ENCODE measurements at places on chromosomes 2 and 18.

DNA sequence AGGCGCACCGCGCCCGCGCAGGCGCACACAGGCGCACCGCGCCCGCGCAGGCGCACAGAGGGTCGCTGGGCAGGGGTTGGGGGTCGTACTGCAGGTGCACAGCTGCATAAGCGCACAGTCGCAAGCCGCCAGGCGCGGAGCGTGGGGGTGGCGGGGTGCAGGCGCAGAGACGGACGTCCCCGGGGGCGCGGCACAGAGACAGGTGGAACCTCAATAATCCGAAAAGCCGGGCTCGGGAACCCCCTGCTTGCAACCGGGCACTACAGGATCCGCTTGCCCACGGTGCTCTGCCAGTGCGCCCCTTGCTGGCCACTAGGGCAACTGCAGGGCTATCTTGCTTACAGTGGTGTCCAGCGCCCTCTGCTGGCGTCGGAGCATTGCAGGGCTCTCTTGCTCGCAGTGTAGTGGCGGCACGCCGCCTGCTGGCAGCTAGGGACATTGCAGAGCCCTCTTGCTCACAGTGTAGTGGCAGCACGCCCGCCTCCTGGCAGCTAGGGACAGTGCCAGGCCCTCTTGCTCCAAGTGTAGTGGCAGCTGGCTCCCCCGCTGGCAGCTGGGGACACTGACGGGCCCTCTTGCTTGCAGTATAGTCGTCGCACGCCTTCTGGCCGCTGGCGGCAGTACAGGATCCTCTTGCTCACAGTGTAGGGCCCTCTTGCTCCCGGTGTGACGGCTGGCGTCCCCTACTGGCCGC lies 34.9 kb downstream of the FAM110C start:
- DNase-seq: no peak

GRCh38 chr2:204655101-204655500 lies 109.8 kb downstream of the PARD3B start:
- DNase-seq: no peak

DNA sequence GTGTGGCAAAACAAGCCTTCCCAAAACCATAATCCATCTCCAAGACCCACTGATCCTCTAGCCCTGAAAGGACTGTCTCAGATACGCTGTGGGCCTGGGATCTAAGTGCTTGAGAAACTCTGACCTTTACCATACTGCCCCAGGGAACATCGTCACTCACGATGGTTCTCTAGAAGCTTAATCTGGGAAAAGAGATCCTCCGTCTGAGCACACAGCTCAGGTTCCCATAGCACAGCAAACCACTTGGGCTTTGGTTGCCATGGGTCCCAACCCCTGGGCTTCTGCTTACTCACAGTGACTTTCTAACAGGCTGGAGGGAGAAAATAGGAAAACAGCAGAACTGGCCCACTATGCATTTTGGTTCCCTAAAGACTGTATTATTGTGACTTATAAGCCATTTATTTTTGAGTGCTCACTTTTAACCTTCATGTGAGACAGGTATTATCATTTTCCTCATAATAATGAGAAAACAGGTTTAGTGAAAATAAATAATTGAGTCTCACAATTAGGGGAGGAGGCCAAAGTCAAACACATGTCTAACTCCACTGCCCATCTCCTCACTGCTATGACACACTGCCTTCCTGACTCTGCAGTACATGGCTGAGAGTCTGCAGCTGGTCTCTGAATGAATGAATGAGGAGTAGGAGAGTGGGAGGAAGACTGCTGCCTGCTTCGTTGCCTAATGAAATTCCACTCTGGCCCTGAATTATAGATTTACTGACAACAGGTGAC lies 46.7 kb downstream of the REEP1 start:
- no peak for DNase-seq

DNA sequence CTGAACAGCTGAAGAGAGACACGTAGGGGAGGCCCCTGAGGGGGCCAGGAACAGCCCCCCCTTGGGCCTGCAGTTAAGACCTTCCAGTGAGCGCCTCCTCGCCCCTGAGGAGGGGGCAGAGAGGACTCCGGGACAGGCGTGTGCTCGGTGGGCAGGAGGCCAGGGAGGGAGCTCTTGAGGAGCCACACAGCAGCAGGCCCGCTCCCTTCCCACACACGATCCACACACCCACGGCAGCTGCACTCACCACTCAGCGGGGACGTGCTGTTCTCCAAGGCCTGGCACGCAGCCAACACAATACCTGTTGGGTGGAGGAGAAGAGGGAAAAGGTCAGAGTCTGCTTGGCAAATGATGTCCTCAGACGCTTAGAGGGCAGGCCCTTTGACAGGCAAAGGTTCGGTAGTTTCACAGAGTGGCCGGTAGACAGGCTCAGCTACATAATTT lies 39.0 kb downstream of the TGFA start:
- DNase-seq: no peak

DNA sequence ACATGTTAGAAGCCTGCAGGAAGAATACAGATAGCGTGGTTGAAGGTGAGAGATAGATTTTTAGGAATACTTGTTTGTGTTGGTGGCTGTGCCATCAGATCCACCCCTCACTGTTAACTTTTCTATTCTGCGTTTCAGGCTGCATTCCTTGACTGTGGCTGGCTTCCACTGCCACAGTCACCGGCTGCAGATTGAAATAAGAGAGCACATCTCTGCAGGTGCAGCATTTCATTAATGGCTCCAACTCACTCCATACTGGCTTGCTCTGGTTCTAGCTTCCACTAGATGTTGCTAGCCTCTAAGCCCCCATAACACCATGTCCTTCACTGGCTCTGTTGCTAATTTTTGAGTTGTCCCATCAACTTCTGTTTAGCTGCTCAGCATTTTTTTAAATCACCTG lies 286.5 kb downstream of the CPS1 start:
- DNase-seq: no peak
